ENCODE measurements at places on chromosomes 12 and 14. TPM values are rescaled to one million over a fixed set of nuclear protein-coding genes. Genes with fewer than 3 reads are reported as not detected.

Gene TMTC2
- 0.36 TPM for polyA plus RNA-seq

DNA sequence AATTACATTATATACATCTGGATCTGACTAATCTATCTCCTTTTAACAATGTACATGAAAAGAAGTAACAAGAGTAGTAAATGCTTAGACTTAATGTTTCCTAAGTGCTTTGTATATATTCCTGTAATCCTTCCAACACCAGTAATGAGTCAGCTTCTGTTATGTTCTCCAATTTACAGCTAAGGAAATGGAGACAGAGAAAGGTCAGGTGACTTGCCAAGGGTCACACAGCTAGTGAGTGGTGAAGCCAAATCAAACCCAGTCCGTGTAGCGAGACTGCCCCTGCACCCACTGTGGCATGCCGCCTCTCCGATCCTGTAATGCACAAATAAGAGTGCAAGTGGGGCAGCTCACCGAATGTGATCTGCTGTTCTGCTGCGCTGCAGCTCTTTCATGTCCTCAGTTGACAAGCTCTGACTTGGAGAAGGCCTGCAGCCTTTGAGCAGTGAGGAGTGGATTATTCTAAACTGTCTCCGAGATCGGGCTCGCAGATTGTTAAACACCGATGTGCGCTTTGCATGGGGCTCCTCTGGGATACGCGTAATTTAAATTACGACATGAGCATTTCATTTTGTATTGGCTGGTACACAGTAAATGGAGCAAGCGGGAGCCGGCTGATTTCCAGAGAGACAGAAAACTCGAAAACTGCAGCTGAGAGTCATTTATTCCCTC lies 65.1 kb upstream of the KTN1 start:
- peak; percentile 74 for DNase-seq

DNA sequence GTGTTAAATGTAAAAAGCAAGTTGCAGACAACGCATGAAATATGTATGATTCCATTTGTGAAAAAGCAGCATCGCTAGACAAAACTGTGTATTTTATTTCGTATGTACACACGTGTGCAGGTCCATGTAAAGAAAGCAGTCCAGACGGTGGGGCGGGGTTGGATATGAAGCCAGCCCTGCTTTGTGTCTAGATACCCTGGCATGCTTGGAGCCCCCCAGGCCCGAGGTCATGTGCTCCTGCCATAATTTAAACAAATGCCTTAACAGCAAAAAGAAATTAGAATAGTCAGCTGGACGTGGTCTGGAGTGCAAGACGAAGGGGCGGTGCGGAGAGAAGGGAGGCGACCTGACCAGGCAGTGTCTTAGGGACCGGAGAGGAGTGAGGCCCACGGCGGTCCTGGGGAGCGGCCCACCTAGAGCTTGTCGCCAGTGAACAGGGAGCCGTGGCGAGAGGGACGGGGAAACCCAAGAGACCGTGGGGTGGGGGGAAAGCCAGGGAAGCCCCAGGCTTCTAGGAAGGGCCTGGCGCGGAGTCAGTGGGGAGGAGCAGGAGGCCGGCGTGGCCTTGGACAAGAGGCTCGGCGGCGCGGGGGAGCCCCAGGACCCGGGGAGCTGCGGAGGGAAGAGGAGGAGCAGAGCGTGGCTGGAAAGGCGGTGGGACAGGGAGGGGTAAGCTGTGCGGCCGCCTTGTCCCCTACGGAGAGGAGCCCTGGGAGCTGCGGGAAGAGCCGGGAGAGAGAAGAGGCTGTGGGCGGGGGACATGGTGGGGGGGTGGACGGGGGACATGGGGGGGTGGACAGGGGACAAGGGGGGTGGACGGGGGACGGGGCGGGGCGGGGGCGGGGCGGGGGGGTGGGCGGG lies 118.5 kb upstream of the C14orf180 start:
- peak; percentile 4 for DNase-seq

DNA sequence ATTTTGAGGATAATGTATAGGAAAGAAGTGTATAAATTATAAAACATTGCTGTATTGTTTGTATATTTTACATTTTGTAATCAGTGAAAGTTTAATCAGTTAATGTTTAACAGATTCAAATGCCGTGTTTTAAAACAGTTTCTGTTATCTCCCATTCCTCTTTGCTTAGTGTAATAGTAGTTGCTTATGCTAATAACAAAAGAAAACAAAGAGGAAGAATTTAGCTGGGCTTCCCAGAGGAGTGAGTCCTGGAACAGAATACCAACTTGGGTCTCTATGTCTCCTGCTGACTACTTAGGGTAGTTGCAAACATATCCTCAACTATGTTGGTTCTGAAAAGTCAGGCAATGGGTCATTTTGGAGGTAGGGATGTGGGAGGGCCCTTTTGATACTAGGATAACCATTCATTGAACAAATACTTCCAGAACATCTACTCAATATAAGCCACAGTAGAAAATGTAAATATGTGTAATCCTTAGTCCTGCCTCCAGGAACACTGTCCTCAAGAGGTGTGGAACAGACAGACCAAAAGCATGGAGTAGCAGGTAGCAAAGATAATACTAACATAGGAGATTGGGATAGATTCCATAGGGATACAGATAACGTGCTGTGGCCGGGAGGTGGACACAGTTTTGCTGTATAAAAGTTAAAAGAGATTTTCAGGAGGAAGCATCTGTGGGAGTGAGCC lies 36.1 kb upstream of the EVL start:
- DNase-seq, result peak; percentile 46

Data from GM23248 (cell line).